Fibroblast of gingiva (primary cell): ENCODE measurements at places on chromosomes 1 and 21.

GRCh38 chr1:12734651-12735050, 11.3 kb upstream of the CFAP107 start:
- no peak for DNase-seq

DNA sequence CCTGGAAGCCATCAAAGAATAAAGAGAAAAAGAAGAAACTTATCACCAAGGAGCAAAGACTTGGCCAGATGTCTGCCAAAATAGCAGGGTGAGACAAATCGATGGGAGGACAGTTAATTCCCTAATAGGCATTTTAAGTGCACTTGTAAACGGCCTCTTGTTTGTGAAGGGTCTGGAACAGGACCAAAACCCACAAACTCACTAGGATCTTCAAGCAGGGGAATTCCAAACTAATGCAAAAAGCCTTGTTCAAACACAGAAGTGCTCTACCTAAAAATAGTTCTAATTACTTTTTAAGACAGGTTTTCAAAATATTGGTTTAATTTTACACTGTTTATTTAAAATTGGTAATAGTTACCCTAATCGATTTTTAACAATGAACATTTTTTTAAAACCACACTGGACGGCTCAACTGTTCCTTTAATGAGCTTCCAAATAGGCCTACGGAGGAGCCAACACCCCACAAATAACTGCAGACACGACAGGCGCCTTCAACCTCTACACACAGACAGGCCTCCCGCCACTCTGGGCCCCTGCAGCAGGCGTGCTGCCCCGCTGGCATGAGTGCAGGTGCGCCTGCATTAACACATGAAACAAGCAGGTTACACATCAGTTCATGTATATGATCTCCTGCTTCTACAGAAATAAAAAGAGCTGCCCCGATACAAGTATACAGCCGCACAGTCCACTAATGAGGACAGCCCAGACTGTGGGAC, 15.8 kb downstream of the UBE2G2 start:
- DNase-seq, result no peak

- no peak for DNase-seq
Measured at GRCh38 chr1:172602706-172603105, 56.2 kb upstream of the FASLG start.

DNA sequence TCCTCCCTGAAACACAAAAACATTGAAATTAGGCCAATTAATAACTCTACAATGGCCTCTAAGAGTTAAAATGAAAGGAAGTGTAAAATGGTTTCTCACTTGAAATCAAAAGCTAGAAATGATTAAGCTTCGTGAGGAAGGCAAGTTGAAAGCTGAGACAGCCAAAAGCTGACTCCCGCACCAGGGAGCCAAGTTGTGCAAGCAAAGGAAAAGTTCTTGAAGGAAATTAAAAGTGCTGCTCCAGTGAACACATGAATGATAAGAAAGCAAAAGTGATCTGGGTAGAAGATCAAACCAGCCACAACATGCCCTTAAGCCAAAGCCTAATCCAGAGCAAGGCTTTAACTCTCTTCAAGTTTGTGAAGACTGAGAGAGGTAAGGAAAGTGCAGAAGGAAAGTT, 22.8 kb downstream of the CYYR1 start:
- DNase-seq, result peak; percentile 21

GRCh38 chr1:40450495-40451237, 390 bp downstream of the ZFP69B start:
- no peak for DNase-seq

DNA sequence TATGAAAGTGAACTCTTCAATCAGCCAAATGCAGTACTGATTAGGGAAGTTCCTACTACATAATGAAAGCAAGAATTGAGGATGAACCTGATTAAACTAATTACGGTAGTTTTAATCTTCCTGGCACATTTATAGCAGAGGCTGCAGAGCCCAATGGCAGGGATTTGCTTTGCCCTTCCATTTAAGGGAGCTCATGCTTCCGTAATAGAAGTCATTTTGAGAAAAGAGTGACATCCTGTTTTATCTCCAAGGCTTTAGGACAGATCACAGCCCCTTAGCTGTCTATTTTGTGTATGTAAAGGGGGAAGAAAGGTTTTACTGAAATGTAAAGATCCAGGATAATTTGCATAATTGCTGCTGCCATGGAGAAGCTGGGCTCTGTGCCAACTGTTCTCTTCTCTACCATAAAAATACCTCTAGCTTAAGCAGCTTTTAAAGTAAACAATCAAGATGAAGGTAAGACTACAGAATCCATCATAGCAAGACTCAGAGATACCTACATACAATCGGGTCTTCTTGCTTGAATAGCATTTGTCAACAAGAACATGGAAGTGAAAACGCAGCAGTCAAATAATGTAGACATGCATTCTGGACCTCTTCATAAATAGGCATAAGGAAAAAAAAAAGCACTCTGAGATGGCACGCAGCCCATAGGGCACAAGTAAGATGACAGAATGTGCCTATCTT, 62.5 kb downstream of the ASH1L start:
- DNase-seq, result no peak

GRCh38 chr1:13801655-13802486, 101.9 kb downstream of the PRDM2 start:
- no peak for DNase-seq

DNA sequence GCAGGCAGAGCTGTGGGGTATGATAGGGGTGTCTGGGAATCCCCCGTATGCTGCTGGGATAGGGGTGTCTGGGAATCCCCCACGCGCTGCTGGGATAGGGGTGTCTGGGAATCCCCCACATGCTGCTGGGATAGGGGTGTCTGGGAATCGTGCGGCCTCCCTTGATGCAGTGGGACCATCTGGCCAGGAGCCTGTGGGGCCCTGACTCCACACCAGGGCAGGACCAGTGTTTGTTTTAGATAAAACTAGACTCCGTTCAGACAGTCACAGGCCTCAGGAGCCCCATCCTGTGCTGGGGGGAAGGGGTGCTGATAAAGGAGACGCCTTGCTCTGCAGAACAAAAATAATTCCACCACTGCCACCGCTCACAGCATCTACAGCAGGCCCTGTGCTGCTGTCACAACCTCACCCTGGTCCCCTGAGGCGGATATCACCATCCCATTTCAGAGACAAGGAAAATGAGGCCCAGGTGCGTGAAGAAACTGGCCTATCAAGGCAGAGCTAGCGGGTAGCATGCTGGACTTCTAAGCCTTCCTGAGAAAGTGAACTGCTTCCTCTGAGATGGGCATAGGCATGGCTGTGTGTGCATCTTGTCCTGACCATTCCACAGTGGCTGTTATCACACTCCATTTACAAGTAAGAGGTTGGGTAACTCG, 24.0 kb downstream of the ECE1 start:
- no peak for DNase-seq

DNA sequence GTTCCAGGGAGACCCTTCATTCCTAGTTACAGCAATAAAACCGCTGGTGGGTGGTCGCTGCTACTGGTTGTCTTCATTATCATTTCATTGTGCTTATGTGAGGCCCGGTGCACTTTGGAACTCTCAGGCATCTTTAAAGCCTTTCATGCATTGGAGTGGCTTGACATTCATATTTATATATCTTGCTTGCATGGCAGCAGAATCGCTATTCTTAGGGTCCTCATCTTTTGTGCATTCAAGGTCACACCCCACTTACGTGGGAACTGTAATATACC, 110.1 kb downstream of the ZBTB18 start:
- no peak for DNase-seq

DNA sequence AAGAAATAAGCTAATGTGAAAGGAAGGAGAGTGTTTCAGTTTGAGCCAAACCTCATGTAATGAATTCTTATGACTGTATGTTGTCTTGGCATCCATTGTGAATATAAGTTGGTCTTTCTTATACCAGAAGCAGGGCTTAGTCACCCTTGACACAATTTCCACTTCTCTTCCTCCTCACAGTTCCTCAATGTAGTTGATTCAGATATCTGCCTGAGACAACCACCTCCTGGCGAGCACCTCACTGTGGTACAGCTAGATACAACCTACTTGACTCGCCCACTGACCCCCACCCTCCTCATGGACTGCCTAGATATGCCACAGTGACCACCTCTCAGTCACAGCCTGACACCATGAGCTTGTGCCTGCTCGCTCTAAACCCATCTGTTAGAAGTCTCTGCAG, 45.6 kb downstream of the KYAT3 start:
- DNase-seq, result peak; percentile 1

GRCh38 chr1:38860454-38860795, 853 bp upstream of the RRAGC start:
- no peak for DNase-seq

DNA sequence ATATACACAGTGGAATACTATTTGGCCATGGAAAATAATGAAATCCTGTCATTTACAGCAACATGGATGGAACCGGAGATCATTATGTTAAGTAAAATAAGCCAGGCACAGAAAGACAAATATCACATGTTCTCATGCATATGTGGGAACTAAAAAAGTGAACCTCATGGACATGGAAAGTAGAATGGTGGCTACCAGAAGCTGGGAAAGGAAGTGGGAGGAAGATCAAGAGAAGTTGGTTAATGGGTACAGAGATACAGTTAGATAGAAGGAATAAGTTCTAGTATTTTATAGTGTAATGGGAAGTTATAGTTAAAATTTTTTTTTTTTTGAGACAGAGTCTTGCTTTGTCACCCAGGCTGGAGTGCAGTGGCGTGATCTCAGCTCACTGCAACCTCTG, 34.8 kb upstream of the CREG1 start:
- no peak for DNase-seq

GRCh38 chr1:2847086-2847985, 45.8 kb upstream of the TTC34 start:
- DNase-seq, result no peak

- DNase-seq, result no peak
Measured at GRCh38 chr1:228511546-228512445, 24.6 kb downstream of the RNF187 start.

- peak; percentile 44 for DNase-seq
Measured at GRCh38 chr1:184222652-184223052, 164.2 kb upstream of the C1orf21 start.

- DNase-seq, result no peak
Measured at GRCh38 chr21:42101246-42101645, 30.1 kb downstream of the UMODL1 start.

- DNase-seq, result no peak
Measured at GRCh38 chr1:35866991-35867390, 16.0 kb upstream of the AGO1 start.

- no peak for DNase-seq
Measured at GRCh38 chr1:25106352-25106751, 126.0 kb downstream of the SYF2 start.

DNA sequence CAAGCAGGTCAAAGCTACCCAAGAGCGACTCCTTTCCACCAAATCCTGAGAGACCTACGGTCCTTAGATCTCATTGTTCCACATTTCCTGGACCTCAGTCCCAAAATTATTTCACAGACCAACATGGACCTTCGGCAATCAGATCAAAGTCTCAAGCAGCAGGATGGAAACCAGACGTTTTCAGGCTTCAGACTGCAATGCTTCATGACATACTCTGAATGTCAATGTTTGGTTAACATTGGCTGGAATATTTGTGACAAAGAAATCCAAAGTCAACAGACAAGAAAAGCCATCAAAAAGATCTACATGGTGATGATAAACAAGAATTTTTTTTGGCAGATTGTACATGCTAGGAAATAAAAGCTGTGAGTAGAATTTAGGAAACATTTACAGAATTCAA, 1057.3 kb downstream of the ADGRL2 start:
- no peak for DNase-seq

DNA sequence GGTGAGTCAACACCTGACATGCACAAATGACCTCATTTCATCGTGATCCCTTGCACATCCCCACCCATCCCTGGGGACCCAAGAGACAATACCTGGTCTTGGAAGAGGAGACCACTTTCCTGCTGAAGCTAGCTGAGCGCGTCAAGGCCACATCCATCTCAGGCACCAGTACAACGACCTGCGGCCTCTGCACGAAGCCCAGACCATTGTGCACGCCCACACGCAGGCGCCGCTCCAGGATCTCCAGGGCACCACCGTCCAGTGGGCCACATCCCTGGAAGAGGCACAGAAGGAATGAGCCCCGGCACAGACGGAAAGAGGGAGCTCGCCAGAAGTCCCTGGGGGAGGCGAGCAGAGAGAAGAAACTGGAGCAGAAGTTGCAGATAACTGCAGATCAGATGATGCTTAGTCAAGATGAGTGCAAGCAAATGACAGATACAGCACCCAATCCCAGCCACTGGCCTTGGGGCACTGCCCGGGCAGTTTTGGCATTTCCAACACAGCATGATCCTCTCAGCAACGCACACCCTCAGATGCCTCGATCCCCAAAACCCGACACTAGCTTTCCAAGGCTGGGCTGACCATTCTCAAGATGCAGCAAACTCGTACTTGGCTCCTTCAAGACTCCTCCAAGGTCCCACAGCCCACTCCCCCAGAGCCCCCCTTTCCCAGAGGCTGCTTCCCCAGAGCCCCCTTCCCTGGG, 44.1 kb downstream of the NPHP4 start:
- no peak for DNase-seq

GRCh38 chr1:150365941-150366340, 2.0 kb downstream of the RPRD2 start:
- DNase-seq, result no peak

DNA sequence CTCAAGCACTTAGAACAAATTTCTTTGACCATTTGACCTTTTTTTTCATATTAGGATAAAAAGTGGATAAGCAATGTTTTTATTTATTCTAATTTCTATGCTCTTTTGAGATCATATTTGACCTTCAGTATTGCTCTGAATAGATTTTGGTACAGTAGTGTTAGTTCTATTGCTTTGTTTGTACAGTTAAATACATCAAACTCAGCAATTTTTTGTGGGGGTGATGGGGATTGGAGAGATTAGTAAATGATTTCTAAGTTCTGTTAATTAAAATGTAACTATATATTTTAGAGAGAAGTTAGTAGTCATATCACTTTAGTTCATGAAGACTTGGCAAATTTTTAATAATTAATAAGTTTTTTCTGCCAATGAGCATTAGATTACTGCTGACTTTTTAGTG, 2.4 kb upstream of the GPR52 start:
- no peak for DNase-seq

DNA sequence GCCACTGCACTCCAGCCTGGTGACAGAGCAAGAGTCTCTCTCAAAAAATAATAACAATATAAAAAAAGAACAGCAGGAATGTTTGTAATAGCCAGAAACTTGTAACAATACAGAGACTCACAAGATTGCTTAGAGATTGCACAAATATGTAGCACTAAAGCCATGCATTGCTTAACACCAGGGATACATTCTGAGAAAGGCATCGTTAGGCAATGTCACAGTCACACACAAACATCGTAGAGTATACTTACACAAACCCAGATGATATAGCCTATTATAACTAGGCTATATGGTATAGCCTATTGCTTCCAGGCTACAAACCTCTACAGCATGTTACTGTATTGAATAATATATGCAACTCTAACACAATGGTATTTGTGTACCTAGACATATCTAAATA, 45.3 kb downstream of the GPATCH2 start:
- DNase-seq, result peak; percentile 45

GRCh38 chr1:215119719-215120365, 37.3 kb downstream of the KCNK2 start:
- DNase-seq, result peak; percentile 72
